ENCODE measurements at places on chromosomes 5 and 9.

DNA sequence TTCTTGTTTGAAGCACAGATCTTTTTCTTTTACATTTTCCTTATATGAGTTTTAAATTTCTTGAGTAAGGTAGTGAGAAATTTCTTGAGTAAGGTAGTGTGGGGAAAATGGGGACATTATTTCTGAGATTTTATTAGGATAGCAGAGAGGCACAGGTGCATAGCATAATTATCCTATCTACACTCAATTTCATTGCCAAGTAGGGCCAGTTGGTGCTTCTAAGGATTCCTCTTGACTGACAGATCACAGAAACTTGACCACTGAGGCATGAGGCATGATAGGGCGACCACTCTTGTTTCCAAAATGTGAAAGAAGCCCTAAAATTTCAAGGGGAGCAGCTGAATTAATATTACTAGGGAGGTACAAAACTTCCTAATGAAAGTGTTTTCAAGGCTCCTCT lies 31.4 kb upstream of the TMC1 start:
- DNase-seq: no peak

DNA sequence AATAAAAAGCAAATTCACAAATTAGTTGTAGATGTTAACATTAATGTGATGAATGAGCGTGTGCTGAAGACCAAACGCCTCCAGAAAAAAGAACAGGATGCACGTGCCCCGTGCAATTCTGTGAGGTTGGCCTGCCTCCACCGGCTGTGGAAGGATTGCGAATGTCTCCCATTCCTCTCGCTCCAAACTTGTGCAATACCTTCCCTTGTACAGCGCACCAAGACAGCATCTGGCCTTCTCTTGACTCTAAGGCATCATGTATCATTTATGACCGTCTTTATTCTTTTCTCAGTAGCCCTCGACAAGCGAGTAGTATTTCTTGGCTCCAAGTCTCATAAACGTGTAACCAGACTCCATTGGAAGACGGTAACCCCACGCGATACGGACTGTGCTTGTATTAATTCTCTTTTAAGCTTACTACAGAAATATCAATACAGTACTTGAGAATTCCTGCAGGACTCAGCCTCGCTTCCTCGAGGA lies 1.5 kb upstream of the TESK1 start:
- DNase-seq: peak; percentile 57

GRCh38 chr5:180494510-180495181 lies 467 bp downstream of the CNOT6 start:
- DNase-seq: no peak

- DNase-seq: peak; percentile 41
Measured at GRCh38 chr9:89021154-89021803, 30.0 kb downstream of the S1PR3 start.

DNA sequence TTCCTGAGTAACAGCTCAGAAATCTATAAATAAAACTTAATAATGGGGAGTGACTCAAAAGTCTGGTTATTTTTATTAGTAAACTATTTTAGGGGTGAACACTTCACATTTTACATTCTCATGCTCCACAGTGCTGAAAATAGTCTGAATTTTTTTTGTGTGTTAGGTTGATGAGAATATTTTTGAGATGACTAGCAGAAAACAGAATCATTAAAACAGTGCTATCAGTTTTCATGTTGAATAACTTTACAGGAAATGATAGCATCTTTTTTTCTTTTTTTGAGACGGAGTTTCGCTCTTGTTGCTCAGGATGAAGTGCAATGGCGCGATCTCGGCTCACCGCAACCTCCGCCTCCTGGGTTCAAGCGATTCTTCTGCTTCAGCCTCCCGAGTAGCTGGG lies 60.3 kb downstream of the TMC1 start:
- no peak for DNase-seq

- DNase-seq: no peak
Measured at GRCh38 chr5:1255081-1255561, 29.9 kb downstream of the SLC6A18 start.

Data from AG04449 (cell line).